DND-41 (cell line): ENCODE measurements at places on chromosomes 2 and 18.

- DNase-seq, result no peak
Measured at GRCh38 chr2:224523626-224524577, 61.3 kb downstream of the CUL3 start.

DNA sequence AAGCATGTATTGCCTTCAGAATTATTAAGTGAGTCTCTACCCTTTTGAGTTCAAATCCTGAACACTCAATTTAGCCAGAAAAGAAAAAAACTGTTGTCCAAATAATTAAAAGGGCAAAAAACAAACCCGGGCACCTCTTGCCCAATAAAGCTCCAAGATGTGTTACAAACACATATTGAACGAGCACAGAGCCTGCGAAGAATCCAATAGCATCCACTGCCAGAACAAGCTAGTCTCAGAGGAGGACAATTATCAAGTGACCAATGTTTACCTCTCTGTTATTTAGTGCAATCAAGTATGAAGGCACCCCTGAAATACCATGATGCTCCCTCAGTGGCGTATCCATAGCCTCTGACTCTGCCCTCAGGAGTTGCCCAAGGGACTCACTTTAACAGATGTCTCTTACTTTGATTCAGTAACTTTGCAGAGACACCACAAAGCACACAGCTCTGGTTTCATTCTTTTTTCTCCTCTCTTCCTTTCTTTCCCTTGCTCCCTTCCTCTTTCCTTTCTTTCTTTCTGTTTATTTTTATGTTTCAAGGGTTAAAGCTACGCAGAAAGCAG is 93.5 kb upstream of the SPATS2L start:
- no peak for DNase-seq

GRCh38 chr2:121562269-121563176 is 31.8 kb downstream of the RNU4ATAC start:
- no peak for DNase-seq

DNA sequence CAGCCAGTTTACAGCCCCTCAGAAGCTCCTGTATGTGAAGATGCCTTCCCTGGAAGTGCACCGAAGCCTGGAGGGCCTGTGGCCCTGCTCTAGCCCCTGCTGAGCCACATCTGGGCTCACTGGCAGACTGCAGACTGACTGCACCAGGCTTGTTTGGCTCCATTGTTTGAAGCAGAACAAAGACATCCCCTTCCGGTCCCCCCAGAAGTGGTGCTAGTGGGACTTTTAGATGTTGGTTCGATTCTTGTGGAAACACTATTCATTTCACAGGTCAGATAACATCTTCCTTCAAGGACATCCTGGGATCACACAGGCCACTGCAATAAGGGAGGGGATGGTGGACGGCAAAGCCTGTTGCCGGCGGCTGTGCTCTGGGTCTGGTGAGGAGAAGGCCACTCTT is 57.8 kb upstream of the CBLN2 start:
- no peak for DNase-seq

- DNase-seq, result peak; percentile 43
Measured at GRCh38 chr2:25165992-25166875, 2.1 kb downstream of the POMC start.

GRCh38 chr2:29702276-29702675 is 219.1 kb downstream of the ALK start:
- no peak for DNase-seq

DNA sequence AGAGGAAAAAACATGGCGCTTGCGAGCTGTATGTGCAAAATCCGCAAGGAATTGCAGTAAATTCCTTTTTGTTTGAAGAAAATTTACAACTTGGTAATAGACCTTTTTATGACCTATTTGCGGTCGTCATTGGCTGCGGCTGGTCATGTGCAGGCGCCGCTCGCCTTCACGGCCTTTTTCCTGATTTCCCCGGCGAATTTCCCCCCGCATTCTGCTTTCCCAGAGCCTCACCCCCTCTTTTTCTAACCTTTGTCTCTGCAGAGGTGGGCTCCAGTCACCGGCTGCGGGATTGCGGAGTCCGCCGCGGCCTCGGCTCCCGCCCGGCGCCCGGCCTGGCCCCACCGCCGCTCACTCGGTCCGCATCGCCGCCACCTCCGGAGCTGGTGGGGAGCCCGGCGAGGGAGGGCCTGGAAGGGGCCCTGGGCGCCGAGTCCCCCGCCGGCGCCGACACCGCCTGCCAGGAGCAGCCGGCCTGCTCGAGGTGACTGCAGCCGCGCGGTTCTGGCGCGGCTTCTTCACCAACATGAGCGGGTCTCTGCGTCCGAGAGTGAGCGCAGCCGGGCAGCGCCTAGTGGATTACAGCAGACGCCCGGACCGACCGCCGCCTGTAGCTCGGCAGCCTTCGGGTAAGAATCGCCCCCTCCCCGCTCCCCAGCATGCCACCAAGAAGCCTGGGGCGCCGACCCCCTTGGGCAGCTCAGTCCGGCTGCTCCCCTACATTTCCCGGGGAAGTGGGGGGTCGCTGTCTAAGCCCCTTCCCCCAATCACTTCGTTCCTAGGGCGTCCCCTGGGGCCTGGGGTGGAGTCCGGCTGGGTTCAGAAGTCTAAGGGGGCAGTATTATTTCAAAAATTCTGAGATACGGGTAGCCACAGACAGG is 7.1 kb downstream of the HOXD8 start:
- no peak for DNase-seq

DNA sequence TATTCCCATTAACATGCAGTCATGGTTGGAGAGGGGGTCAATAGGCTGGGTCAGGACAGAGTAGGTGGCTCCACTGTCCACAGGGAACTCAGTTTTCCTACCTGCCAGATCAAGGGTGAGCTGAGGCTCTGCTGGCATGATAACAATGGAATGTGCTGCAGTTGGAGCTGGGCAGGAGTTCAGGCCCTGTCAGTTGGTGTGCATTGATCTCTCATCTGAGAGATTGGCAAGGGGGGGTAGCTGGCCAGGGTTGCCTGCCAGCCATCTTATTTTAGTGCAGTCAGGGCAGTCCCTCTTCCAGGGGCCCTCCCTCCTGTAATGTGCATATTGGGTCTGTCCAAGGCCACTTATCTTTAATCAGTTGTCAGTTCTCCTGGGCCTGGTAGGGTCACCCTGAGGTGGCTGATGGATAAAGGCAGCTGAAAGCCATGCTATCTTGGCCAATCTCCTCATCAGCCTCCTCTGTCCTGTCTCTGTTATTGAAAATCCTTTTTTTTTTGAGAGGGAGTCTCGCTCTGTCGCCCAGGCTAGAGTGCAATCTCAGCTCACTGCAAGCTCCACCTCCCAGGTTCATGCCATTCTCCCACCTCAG is 38.1 kb upstream of the CCBE1 start:
- DNase-seq, result no peak

DNA sequence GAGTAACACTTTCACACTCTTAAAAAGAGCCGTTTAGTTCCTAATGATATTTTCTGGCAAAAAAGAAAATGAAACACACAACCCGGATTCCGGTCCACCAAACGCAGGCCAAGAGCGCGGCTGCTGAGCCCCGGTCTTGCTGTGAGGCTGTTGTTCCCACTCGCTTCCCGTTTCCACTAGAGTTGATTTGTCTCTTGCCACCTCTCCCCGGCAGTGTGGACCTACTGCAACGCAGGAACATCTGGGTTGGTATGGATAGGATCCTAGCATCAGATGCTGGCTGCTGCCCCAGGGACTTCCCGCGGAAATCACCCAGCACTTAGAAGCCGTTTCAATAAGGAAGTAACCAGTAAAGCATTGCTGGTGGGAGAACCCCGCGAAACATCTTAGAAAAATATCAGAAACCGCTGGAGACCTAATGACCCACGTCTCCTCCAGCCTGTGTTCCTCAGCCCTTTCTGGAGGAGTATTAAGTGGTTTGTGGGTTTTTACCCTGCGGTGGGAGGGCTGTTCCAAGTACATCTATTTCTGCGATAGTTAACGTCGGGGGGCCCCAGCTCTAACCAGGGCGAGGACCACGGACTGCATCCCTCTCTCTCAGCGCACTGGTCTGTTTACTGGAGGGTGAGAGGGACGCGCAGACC is 939 bp downstream of the DOCK10 start:
- peak; percentile 58 for DNase-seq

DNA sequence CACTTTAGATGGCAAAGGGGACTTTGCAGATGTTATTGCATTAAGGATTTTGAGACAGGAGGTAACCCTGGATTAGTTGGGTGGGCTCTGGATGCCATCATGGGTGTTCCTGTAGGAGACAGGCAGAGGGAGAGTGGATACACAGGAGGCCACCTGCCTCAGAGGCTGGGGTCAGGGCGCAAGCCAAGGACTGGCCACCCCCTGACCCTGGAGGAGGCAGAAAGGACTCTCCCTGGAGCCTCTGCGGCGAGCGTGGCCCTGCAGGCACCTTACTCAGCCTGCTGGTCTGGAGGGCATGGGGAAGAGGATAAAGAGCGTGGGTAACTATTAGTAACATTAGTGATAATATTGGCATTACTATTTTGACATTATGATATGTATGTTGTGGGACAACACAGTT is 21.6 kb upstream of the OTOS start:
- DNase-seq, result no peak

- no peak for DNase-seq
Measured at GRCh38 chr18:73901566-73901965, 246.1 kb downstream of the FBXO15 start.

GRCh38 chr2:2031101-2031500 is 286.8 kb upstream of the PXDN start:
- no peak for DNase-seq

DNA sequence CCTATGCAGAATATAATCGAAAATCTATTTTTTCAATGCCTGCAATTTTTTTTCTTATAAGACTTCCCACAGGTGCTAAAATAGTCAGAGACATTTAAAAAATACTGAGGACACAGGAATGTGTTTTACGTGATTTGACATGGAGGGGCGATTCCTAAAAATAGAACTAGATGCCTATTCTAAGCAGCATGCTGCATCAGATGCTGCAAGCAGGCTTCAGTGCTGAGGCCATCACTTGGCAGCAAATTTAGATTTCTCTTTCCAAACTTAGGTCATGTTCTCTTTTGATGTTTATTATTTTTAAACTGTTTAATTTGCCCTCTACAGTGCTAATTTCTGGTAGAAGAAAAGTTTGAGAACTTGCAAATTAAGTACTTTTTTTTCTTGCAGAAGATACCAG is 43.7 kb upstream of the NCK2 start:
- no peak for DNase-seq

DNA sequence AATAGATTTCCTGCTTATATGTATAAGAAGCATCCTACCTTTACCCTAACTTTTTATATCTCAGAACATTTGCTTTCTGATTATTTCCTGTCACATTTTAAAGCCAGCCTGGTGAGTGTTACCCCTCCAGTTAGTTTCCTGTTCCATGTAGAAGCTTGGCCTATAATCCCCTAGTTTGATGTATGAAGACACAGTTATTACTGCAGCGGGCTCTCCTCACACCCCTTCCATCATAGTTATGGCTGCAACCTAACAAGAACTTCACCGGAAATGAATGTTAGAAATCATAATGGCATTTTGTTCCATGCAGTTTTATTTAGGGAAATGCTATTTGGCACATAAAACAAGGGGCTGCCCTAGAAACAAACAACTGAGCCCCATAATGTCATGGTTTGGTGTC is 400.2 kb upstream of the SETBP1 start:
- DNase-seq, result no peak

- DNase-seq, result peak; percentile 66
Measured at GRCh38 chr2:95023222-95023597, 2.3 kb upstream of the MAL start.

- DNase-seq, result no peak
Measured at GRCh38 chr2:108616751-108617161, 82.5 kb downstream of the LIMS1 start.

- no peak for DNase-seq
Measured at GRCh38 chr18:3869848-3870247, 419.9 kb downstream of the TGIF1 start.

DNA sequence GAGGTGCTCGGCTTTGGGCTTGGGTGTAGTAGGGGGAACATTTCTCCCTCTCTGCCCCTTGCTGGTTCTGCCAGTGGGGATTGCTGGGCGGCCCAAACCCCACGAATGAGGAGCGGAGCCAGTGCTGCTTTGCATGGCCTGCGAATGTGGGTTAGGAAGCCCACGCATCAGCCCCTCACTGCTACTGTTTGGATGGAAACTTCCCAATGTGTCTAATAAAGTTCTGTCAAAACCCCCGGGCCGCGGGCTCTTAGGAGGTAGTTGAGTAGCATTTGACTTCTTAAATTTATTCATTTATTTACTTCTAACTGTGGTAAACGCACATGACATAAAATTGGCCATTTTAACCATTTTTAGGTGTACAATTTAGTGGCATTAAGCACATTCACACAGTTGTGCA is 161.3 kb upstream of the FHL2 start:
- DNase-seq, result no peak

GRCh38 chr2:166314022-166314759 is 61.6 kb downstream of the SCN9A start:
- no peak for DNase-seq

DNA sequence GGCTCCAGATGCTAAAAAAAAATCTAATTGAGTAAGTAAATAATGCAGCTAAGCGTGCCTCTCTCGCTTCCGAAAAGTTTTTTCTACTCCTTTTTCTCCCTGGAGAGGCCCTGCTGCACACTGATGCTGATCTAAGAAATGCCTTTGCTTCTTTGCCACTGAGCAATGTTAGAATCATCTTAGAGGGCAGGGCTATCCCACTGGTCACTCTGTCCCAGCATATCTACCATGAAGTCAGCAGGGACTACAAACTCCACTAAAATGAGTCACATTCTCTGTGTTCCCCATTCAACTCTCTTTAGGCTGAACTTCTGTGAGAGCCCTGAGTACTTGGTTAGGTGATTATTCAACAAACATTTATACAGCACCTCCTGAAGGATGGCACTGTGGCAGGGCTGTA is 127.6 kb upstream of the LYPD1 start:
- DNase-seq, result no peak

DNA sequence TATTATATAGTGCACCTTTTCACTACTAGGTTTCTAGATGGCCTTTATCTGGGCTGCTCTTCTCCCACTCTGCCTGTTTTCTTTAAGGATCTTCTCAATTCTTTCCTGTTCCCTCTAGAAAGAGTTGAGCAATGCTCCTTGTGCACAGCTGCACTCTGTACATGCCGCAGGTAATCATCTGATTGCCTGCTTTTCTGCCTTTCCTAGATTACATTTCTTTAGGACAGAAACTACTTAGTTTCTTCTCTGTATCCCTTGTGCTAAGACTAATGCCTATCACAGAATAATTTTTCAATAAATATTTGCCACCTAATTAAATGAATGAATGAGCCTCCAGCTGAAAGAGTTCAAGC is 802.4 kb upstream of the ID2 start:
- no peak for DNase-seq

DNA sequence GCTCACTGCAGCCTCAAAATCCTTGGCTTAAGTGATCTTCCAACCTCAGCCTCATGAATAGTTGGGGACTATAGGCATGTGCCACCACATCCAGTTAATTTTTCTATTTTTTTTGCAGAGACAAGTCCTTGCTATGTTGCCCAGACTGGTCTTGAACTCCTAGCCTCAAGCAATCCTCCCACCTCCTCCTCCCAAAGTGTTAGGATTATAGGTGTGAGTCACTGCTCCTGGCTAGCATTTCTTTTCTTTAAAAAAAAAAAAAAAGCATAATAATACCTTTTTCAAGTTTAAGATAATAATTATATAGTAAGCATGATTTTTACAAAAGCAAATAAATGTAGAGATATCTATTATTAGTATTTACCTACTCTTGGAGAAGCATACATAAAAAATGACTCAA is 36.1 kb downstream of the PPP4R1 start:
- DNase-seq, result no peak

GRCh38 chr2:152740743-152741328 is 22.4 kb downstream of the ARL6IP6 start:
- DNase-seq, result no peak
